Hematopoietic multipotent progenitor cell treated with erythropoietin and hydrocortisone succinate and interleukin-3 and kit ligand, for 15 days (in vitro differentiated cells): ENCODE measurements at places on chromosomes 16 and 17.

GRCh38 chr17:81309140-81309858 is 14.2 kb upstream of the SLC38A10 start:
- no peak for DNase-seq

DNA sequence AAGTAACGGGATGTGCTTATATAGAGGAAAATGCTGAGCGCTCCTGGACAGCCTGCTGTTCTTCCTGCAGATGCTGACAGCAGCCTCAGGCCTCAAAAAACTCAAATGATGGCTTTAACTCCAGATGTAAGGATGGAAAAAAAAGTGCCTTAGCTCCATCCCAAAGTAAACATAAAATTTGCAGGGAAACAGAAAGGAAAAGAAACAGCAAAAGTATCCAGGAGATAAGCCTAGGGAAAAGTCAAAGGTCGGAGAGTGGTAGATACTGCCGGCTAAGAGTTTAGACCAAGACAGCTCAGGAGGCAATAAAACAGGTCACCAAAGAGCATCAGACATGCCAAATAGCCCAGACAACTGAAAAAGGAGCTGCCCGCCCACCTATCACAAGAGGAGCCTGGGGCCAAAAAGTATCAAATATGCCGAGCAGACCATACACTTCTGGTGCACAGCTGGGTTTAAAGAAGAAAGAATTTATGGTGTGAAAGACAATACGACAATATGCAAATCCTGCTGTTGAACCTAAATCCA is 6.9 kb downstream of the KRT31 start:
- no peak for DNase-seq

GRCh38 chr17:42751628-42752027 is 6.8 kb upstream of the EZH1 start:
- DNase-seq, result no peak

- DNase-seq, result no peak
Measured at GRCh38 chr17:78828470-78829185, 12.0 kb downstream of the USP36 start.

- no peak for DNase-seq
Measured at GRCh38 chr17:804541-805435, 22.6 kb downstream of the MRM3 start.

DNA sequence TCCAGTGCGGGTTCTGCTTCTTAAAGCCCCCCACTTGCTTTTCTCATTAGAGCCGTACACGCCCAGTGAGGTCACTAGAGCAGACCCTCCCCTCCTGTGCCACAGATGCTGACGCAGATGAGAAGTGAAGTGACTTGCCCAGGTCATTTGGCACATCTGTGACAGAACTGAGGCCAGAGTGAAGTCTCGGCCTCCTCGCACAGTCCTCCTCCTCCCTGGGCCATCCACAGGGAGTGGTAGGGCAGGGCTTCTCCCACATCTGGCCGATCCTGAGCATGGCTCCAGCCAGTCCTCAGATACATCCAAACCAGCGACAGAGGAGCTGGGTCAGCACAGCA is 15.3 kb upstream of the TBX2 start:
- DNase-seq, result no peak

DNA sequence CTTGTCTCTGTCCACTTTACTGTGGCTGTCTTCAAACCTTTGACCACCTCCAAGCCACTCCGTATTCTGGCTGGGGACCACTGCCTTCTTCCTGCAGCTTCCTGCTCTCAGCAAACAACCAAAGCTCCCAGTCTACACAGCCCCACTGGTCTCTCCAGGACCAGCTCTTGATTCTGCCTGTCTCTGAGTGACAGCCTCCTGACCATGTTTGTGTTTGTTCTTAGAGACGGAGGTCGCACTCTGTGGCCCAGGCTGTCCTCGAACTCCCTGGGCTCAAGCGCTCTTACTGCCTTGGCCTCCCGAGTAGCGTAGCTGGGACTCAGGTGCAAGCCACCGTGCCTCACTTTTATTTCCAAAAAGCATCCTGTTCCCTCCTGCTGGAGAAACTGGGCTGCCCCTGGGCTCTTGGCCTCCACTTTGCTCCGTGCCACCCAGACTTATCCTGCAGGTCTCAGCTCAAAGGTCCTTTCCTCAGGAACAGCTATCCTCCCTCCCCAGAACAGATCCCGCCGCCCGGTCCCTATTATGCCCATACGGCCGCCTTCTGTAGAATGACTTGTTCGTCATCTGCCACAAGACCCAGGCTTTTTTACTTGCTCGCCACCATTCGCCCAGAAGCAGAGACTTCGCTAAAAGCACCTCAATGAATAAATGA is 9.1 kb downstream of the MNT start:
- DNase-seq, result no peak

DNA sequence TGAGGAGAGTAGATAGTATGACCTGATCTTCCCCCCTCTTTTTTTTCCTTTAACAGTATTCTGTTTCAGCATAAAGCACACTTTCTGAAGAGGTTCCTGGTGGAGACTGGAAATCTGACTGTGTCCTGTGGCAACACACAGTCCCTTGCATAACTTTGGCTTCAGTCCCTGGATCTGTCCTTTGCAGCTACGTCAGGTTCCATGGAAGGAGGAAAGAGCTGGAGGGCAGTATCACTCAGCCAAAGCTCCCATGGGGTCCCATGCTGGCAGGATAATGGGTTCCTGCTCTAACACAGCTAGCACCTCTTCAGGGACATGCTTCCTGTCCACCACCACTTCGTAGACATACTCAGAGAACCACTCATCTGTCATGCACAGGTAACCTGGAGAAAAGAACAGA is 13.3 kb upstream of the SLC6A4 start:
- DNase-seq, result no peak

- DNase-seq, result no peak
Measured at GRCh38 chr16:756428-756827, 4.1 kb upstream of the MSLN start.

GRCh38 chr17:80961541-80962330 is 29.9 kb upstream of the CHMP6 start:
- DNase-seq, result no peak

DNA sequence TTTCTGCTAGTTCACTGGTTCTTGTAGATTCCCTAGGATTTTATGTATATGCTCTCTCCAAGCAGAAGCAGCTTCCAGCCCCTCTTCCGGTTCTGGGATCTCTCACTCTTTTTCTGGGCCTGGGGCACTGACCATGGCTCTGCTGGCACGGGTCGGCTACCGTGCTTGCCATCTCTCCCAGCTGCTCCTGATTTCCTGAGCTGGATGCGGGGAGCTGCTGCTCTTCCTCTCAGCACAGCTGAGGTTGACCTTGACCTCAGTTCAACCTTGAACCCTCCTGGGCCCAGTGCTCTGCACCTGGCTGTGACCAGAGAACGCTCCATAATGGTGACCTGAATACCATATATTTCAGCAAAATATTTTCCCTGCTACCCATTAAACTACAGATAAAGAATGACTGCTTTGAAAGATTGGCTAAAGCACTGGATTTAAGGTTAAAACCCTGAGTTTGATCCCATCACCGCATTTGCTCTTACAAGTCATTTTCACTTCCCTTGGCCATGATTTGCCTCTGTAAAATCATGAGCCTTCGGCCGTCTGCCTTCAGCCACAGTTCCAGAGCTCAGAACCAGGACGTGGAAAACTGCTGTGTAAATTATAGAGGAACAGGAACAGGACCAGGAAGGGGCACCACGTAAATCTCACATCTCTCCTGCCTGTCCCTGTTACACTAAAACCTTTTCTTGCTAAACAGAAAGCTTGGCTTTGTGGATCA is 130.8 kb upstream of the CHMP6 start:
- no peak for DNase-seq

- DNase-seq, result no peak
Measured at GRCh38 chr16:30491744-30492308, 19.3 kb downstream of the ITGAL start.
